ENCODE measurements at places on chromosomes 3 and 15.

- DNase-seq: peak; percentile 63
Measured at GRCh38 chr3:182909318-182910040, 70.9 kb downstream of the DCUN1D1 start.

- no peak for DNase-seq
Measured at GRCh38 chr15:43423793-43424192, 52.9 kb downstream of the TUBGCP4 start.

DNA sequence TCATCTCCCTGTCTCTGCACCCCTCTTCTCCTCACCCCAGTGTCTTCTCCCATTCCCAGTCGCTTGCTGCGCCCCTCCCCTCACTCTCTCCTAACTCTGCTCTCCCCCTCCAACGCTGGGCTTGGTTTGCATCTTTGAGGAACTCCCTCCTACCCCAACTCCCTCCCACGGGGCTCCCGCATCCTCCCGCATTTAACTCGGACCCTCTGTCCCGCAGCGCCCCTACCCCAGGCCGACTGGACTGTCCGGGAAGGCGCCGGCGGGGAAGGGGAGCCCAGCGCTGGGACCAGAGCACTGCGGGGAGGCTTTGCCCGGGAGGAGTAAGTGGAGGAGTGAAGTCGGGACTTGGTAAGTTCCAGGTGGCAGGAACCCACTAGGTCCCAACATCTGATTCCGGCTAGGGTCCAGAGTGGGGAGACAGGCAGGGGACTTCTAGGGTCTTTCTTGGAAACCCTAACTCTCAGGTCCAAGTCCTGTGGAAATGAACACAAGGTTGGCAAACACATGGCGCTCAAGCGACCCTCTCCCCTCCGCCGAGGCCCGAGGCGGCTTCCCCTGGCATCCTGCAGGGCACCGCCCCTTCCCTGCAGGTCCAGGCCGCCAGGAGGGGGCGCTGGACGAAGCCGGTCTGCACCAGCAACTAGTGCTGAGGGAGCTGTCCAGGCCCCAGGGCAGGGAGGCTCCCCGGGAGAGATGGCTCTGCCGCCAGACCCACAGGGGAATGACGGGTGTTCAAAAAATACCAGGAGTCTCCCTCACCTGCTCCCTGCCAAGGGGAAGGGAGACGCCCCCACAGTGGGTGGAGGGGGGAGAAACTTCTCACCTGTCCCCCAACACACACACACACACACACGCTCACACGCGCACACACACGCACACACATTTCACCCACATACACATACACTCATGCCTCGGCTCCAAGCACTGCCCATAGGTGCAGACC, 53.2 kb downstream of the LHFPL4 start:
- peak; percentile 94 for DNase-seq

DNA sequence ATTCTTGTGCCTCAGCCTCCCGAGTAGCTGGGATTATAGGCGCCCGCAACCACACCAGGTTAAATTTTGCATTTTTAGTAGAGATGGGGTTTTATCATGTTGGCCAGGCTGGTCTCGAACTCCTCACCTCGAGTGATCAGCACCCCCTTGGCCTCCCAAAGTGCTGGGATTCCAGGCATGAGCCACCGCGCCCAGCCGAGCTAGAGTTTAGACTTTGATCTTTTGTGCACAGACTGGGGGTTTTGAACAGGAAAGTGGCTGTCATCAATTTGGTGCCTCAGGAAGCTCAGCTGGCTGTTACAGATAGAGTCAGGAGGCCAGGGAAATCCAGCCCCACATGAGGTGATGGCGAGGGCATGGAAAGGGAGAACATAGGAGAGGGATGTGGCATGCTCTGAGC, 19.3 kb upstream of the IREB2 start:
- DNase-seq: no peak

- DNase-seq: no peak
Measured at GRCh38 chr3:12939137-12939536, 97.8 kb upstream of the RPL32 start.

DNA sequence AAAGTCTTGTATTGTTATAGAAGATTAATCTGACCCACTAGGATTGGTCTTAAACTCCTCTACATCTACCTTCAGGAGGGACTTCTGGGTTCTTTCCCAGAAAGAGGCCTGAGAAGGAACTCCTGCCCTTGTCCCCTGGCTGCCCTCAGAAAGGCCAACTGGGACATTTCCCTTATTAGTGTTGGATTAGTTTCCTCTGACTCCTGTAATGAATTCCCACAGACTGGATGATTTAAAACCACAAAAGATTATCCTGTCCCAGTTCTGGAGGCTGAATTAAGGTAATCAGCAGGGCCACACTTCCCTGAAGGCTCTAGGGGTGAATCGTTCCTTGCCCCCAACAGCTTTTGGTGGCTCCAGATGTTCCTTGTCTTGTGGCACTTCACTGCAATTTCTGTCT, 102.8 kb upstream of the NMNAT3 start:
- DNase-seq: no peak

- DNase-seq: no peak
Measured at GRCh38 chr15:71182522-71182921, 67.3 kb downstream of the THSD4 start.

GRCh38 chr3:20842594-20843436, 656.8 kb upstream of the SGO1 start:
- DNase-seq: no peak

DNA sequence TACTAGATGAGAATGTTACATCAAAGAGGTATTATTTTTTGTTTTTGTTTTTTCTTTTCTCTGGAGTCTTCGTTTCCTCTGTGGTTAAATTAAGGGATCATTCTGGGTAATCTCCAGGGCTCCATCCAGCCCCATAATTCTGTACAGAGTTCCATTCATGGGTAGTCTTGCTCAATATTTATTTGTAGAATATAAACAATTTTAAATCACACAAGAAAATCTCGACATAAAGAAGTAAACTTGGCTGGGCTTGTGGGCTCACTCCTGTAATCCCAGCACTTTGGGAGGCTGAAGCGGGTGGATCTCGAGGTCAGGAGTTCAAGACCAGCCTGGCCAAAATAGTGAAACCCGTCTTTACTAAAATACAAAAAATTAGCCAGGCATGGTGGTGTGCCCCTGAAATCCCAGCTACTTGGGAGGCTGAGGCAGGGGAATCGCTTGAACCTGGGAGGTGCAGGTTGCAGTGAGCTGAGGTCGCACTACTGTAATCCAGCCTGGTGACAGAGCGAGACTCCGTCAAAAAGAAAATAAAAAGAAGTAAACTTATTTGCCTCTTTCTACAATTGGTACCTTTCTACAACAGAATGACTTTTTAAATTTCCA, 166.8 kb upstream of the TGFBR2 start:
- DNase-seq: no peak

- DNase-seq: peak; percentile 51
Measured at GRCh38 chr15:95987886-95988573, 342.5 kb upstream of the NR2F2 start.

- DNase-seq: no peak
Measured at GRCh38 chr3:182214416-182214815, 502.7 kb downstream of the SOX2 start.

GRCh38 chr3:177461765-177462164, 264.5 kb upstream of the TBL1XR1 start:
- no peak for DNase-seq

- DNase-seq: no peak
Measured at GRCh38 chr3:176051766-176052165, 1145.5 kb downstream of the TBL1XR1 start.

DNA sequence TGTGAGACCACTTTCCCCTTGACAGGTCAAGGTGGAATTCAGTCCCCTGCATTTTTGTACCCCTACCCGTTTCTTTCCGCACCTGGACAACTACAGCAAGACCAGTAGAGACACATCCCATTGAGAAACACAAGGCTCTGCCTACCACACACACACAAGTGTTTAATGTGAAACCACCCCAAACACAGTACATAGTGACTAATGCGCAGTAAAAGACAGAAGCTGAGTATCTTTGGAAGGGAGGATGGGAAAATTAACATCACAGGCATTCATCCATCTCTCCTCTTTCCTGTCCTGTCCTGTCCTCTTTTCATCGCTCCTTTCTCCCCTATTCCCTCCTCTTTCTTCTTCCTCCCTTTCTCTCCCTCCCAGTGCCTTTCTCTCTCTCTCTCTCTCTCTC, 64.8 kb downstream of the SCN11A start:
- DNase-seq: no peak

- no peak for DNase-seq
Measured at GRCh38 chr3:185929192-185930151, 8.3 kb downstream of the TRA2B start.

- peak; percentile 56 for DNase-seq
Measured at GRCh38 chr3:19688767-19689166, 245.2 kb downstream of the EFHB start.

GRCh38 chr3:37453393-37454389, 279.3 kb upstream of the LRRFIP2 start:
- DNase-seq: peak; percentile 42

GRCh38 chr3:150945226-150946032, 27.1 kb downstream of the CLRN1 start:
- DNase-seq: no peak

DNA sequence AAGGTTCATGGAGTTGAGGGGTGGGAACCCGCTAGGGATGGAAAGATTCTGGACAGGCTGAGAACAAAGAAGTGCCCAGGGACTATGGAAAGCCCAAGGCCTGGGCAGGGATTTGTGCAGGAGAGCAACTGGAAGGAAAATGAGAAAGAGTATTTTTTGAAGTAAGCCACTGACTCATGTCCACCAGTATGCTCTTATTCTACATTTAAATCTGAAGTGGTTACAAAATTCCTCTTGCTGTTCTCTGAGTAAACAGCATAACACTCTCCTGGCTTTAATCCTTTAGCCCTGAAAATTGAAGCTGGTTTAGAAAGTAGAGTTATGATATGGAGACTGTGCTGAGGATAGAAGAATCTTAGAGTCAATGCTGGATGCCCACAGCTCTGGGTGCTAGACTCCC, 165.2 kb downstream of the ISL2 start:
- DNase-seq: no peak

DNA sequence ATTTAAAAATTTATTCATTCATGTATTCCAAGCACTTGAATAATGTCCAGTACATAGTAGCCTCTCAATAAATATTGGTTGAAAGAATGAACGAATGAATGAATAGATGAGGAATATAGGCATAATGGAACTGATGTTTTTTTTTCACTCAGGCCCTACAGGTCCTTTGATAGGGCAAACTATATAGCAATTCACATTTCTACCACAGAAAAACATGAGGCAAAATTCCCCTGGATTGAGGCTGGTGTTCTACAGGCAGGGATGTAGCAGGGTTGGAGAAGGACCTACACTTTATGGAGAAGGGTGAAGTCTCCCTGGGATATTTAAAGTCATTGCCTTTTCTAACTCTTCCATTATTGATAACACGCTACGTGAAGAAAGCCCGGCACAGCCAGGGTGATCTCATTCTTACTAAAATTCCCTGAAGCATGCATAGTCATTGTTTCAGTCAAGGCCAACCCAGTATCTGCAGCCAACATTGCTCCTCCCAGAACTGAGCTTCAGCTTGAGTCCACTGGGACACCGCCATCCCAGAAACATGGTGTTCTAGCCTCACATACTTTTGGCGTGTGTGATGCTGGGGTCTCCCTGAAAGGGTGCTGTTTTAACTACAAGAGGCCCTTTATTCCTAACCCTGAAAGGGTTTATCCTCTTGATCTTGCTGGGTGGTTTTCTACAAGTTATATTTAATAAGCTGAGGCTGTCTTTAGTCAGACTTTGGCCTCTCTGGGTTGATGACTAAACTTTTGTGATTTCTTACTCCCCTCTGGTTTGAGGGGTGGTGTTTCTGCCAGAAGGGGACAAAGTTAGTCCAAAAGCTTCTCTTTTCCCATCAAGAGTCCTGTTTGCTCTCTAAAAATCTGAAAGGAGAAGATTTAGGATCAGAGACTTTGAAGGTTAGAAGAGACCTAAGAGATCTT, 25.9 kb upstream of the FBN1 start:
- DNase-seq: no peak

- no peak for DNase-seq
Measured at GRCh38 chr3:161072211-161072621, 32.9 kb downstream of the B3GALNT1 start.

GRCh38 chr3:149547954-149548668, 73.6 kb downstream of the TM4SF4 start:
- DNase-seq: peak; percentile 36

DNA sequence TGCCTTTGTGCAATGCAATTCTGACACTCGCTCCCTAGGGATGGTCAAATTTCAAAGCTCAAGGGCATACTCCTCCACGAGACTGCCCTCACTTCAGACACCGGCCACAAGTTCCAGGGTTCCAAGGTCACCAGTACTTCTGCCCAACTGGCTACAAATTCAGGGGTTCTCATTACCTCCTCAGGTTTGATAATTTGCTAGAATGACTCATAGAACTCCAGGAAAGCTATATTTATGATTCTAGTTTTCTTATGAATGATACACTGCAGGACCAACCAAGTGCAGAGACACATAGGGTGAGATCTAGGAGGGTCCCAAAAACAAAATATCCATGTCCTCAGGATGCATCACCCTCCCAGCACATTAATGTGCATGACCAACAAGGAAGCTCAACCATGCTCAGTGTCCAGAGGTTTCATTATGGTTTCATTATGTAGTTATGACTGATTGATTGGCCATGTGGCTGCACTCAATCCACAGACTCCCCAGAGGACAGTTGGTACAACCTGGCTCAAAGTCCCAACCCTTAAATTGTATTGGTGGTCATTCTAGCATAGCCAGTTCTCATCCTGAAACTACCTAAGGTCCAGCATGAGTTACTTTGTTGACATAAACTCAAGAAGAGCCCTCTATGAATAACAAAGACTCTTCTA, 170.4 kb upstream of the LRRN1 start:
- DNase-seq: no peak

DNA sequence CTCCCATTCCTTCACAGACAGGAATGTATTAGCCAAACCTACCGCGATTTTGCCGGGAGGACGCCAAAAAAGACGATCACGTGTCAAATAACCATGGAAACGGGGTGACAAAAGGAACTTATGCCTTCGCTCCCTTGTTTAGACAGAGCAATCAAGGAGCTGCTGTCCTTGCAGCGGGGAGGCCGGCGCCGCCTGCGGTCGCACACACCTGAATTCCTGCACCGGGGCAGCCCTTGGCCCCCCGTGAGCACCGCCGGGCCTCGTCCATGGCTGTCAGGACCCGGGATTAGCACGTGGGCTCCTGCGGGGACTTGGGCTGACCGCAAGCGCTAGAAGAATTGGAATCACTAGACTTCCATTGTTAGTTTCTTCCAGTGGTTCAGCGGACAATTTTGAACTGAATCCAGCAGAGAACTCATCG, 193.1 kb downstream of the SHQ1 start:
- peak; percentile 97 for DNase-seq

DNA sequence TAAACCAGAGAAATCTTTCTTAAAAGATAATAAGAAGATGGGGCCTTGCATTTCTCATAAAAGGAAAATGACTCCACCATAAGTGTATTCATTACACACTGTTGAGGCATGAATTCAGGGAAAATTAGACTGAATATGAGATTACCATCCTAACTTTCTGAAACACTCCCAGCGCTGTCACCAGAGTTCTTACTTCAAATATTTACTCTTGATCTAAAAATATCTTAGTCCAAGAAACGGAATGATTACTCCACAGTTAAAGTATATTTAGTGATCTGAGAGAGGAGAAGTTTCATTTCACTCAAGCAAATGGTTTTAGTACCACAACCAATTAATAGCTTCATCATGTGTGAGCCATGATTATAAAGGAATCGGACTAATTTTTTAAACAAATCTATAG, 300.3 kb downstream of the ZBTB20 start:
- DNase-seq: no peak

Measured in GM23338 (cell line).